ENCODE measurements at places on chromosomes 3 and 15.

- DNase-seq = no peak
These were observed 105.1 kb upstream of the TRPM1 start for GRCh38 chr15:31206386-31207181.

GRCh38 chr15:100310041-100310405 is 31.8 kb downstream of the ADAMTS17 start:
- no peak for DNase-seq

DNA sequence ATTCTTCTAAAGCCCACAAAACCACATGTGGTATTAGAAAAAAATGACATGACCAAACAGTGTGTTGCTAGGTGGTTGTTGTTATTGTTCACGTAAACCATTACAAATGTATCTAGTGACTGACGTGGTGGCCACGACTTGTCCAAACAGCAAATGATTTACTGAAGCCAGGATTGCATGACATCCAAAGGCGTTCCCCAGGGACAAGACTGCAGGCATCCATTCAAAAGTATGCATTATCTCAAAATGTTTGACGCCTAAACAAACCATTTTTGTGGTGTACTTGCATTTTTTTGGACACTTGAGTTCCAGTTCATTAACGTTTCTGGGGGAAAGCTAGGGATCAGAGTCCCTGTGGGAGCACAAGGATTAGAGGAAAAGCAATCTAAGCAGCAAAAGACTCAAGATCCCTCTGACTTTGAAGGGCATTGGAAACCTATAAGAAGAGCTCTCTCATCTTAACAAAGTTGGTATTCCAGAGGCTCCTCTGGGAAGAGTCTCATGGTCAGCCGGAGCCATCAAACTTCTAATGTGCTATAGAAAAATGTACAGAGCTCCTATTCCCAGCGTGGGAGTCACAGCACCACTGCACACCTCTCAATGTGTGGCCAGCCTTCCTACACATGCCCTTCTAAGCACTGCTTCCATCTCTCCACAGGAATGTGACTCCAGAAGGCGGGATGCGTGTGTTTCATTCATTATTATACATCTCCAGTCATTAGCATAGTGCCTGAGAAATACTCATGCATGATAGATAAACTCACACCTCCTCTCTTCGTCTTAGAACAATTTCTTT is 62.9 kb downstream of the FBN1 start:
- no peak for DNase-seq

DNA sequence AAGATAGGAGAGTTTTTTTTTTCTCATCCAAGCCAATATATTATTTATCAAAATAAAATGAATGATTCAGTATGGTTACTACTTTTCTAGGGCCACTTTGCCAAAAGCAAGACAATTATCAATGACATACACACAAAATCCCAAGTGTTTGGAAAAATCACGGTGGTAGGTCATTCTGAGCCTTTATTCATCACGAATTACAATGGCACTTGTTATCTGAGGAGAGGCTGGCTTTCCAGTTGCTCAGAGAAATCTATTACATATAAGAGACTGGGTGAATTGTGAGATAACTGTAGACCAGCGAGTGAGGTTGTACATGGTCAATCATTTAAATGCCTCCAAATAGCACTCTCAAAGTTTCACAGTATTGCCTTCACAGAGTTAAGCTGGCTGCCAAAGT is 20.4 kb upstream of the FGF12 start:
- DNase-seq = no peak

DNA sequence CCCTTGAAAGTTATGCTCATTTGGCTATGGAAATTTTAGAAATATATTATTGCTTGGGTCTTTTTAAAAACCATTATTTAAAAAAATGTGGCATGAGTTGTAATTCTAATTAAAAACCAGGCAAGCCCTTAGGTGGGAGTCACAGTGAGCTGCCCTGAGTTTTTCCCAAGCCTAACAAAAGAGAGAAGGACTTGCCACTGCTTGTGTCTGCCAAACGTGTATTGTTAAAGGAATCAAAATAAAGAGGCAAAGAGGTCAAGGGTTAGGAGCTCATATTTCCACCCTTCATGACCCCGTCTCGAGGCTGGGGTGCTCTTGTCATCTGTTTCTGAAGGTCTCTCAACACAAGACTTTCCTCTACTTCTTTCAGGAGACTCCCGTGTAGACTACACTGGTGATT is 321.1 kb downstream of the ZIC1 start:
- DNase-seq = no peak

DNA sequence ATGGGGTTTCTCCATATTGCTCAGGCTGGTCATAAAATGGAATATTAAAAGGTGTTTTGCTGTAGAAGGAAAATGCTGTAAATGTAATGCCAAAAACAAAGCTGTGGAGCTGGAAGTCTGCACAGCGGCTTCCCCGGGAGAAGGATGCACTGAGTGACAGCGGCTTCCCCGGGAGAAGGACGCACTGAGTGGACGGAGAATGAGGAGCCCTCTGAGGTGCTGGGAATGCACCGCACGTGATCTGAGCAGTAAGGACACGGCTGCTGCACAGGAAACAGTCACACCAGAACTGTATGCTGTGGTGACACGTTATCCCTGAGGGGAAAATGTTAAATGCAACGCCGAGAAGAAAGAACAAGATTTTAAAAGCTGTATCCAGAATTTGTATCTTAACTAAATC is 24.6 kb downstream of the TNK2 start:
- DNase-seq = no peak

- no peak for DNase-seq
These were observed 85.9 kb upstream of the ZBTB20 start for GRCh38 chr3:115233021-115233420.

GRCh38 chr3:52451237-52452083 is 2.4 kb downstream of the TNNC1 start:
- no peak for DNase-seq

DNA sequence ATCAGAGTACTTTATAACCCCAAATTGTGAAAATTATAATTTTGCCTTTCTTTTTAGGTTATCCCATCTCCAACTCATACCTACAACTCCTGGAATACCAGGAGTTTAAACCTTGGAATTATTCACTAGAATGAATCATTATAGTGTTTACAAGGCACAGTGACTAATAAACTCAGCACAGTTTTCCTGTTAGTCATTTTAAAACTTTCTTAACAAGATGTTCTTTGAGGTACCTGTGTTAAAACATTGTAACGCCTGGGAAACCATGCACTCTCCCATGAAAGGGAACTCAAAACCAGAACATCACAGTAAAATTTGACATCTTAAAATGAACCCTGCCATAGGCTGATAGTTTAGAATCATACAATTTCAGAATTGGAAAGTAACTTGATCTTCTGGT is 132.4 kb upstream of the OSTN start:
- no peak for DNase-seq

- DNase-seq = no peak
These were observed 24.9 kb downstream of the TXNRD3 start for GRCh38 chr3:126630020-126630419.

DNA sequence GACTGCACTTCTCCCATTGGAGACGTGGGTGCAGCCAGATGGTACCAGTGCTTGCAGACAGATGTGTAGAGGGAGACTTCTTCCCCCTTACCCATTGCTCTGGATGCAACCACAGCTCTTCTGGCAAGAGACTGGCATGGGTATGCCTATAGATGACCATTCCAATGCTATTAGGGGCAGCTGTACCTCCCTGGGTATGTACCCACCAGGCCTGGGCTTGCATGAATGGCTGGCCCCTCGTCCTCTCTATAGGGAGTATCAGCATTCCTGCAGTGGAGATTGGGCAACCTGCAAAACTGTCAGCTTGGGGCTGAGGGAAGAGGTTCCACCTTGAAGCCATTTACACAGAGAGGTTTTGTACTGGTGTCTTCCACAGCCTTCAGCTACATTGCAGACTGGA is 57.6 kb upstream of the FXR1 start:
- no peak for DNase-seq

DNA sequence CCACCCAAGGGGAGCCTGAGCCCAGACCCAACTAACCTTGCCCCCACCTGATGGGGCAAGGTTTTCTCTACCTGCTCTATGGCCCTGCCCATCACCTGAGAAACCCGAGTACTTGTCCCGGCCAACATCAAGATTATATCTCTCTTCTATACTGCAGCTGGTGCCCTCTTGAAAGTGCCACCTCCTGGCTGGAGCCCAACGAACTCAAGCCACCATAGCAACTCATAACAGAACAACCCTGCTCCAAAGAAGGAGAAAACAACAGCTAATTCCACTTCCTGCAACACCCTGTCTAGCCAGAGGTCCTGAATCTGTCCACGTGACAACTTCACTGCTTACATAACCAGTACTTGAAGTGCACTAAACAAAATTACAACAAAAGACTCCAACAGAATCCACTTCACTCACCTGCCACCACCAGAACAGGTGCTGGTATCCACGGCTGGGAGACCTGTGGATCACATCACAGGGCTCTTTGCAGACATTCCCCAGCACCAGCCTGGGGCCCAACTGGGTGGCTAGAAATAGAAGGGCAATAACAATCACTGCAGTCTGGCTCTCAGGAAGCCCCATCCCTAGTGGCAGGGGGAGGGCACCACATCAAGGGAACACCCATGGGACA is 49.2 kb downstream of the PIERCE2 start:
- no peak for DNase-seq

GRCh38 chr15:92541291-92542200 is 114.0 kb downstream of the FAM174B start:
- DNase-seq = no peak

DNA sequence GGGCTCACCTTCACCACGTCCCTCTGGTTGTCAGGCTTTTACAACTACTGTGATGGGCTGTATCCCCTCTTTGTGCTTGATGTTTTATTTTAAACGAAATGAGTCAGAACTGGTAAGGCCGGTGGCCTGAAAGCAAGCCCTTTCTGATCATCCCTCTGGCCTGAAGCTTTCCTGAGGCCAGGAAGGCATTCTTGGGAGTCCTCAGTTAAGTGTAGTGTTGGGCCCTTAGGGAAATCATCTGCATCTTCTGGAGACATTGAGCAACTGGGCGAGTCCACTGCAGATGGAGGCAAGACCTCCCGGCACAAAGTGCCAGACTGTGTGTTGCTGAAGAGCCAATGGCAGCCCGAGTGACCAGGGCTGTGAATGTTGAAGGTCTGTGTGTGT is 33.0 kb upstream of the AMOTL2 start:
- no peak for DNase-seq

DNA sequence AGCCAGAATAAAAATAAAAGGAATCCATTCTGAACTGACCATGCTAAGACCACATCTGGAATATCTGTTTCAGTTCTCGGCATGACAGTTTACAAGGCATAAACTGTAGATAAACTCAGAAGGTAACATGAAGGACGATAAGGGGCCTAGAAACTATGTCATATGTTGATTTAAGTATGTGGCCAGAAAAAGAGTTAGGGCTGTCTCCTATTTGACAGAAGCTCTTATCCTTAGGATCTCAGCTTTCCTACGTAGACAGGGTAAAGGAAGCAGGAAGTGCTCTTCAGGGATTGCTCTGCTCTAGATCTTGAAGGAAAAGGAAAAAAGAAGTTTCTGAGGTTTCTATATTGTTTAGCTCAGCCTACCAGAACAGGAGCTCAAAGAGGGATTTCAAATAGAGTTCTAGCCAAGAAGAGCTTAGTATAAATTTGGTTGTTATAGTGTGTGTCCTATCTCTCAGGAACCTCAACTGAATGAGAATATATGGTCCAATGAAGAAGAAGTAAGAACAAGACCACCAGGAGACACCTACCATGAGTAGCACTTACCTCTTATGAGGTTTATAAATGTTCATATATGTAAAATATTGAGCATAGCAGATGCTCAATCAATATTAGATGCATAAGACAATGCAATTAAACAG is 59.2 kb downstream of the TP53BP1 start:
- no peak for DNase-seq

DNA sequence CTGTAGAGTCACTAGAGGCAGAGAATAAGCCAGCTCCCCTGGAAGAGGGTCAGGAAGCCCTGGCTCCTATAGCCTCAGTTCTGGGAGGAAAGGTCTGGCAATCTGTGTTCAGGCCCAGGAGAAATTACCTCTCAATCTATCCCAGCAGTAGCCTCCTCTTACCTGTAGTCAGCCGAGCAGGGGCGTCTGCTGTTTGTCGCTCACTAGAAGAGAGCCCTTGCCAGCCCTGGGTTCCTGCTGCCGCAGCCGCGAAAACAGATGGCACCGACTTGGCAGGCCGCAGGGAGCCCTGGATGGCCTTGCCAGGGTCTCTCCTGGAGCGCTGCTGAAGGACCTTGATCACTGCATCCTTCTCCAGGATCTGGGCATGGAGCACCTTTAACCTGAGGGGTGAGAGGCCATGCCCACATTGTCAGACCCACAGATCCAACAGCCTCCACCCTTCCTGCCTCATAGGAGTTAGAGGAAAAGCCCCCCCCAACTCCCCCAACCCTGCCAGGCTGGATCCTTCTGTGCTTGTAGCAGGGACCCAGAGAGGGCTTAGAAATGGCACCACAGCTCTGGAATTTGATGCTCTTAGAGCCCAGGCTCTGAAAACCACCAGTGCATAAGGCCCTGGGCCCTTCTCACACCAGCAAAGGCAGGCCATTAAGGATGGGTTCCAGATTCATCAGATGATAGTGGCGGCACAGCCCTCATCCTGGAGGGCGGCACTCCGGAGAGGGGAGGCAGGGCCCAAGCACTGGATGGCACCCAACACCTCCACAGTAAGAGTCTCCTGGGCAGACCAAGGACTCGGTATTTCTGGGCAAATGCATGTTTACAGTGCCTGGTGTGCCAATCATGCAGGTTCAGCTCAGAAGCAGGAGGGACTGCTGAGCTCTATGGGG is 14.9 kb downstream of the AMOTL2 start:
- DNase-seq = no peak

- no peak for DNase-seq
These were observed 179.4 kb downstream of the SATB1 start for GRCh38 chr3:18245721-18246120.

GRCh38 chr3:169060037-169060436 is 603.5 kb downstream of the MECOM start:
- no peak for DNase-seq
